ENCODE measurements at places on chromosomes 3 and 15. TPM values are rescaled to one million over a fixed set of nuclear protein-coding genes. Genes with fewer than 3 reads are reported as not detected.

CCDC13 gene
- 1.8 TPM for total RNA-seq

LRRC49 gene
- 23.9 TPM for total RNA-seq

ST6GAL1 gene
- total RNA-seq, result 13.0 TPM

PLA2G4E gene
- total RNA-seq, result not detected

TGM4 gene
- total RNA-seq, result not detected

Data from epithelial cell of alveolus of lung (primary cell).